Tibial artery (tissue), 4 donors: ENCODE measurements at places on chromosomes 2 and 18.
A peak's percentile ranks its signal among the peaks of the same experiment; 100 is the strongest.

DNA sequence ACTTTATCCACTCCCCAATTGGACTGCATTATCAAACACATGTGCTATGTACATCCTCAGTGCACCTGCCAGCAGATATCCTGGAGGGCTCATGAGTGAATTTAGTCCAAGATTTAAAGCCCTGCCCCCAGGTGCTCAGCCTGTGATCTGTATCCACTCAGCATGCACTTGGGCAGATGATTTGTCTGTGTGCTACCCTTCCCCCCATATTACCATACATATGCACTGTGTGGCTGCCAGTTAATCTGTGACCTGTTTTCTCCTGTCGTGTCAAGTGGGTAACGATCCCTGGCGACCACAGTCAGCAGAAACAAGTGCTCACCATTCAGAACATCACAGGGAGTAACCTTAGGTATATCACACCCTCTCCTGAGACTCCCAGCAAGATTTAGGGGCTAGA, 10.2 kb downstream of the NAGK start:
- H3K27ac ChIP-seq: no peak overlapping the region
- H3K4me1 ChIP-seq: no peaks in the 10 kb centered on the region
- no peak overlapping the region for H3K4me3 ChIP-seq
- DNase-seq: no peak
- peaks cover 45% of the 10 kb centered on the region for H3K36me3 ChIP-seq
- H3K27me3 ChIP-seq: no peaks in the 10 kb centered on the region

DNA sequence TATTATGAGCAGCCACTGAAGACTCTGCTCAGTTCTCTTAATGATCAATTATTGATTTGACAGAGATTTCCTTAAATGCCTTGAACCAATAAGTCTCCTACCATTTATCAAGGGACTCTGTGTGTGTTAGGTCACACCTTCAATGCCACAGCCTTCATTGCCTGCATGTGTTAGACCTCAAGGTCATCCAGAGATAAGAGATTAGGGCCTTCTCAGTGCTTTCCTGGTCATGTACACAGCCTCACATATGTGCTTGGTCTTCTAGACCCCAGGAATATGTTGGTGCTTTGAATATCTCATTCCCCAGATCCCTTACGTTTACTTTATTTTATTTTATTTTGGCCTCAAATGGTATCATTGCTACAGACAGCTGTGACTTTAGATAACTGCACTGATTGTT, 93.0 kb upstream of the CTAGE1 start:
- H3K4me3 ChIP-seq: no peak overlapping the region
- H3K4me1 ChIP-seq: no peaks in the 10 kb centered on the region
- no peaks in the 10 kb centered on the region for H3K36me3 ChIP-seq

DNA sequence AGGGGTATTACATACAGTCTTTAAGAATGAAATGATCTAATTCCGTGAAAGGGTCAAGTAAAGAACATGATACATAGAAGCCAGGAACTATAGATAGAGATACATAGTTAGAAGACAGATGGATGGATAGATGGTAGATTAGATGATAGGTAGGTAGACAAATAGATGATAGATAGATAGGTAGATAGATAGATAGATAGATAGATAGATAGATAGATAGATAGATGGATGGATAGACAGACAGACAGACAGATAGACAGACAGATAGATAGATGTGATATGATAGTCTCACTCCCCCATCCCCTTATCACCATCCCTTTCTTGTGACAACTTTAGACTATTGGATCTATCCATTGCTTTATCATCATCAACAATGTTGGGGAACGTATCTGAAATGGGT, 448.2 kb downstream of the METTL4 start:
- no peak for DNase-seq
- no peak overlapping the region for H3K4me3 ChIP-seq
- H3K36me3 ChIP-seq: no peaks in the 10 kb centered on the region

DNA sequence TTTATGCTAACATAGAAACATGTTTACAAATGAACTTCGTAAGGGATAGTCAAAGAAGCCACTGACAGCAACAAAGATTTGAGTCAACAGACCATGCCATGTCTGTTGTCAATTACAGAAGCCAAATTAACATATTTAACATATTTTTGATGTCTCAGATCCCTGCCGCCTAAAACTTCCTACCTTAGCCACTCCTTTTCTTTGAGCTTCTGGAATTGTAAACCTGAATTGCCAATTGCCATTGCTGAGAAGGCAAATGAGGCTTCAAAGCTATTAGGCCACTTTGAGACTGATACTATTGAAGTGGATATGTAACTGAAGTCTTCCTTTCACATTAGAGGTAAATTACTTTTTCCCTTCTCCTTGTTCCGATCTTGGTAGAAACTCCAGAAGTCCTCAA, 66.0 kb upstream of the DSEL start:
- H3K27me3 ChIP-seq: no peaks in the 10 kb centered on the region
- no peak overlapping the region for H3K27ac ChIP-seq
- no peaks in the 10 kb centered on the region for H3K36me3 ChIP-seq
- no peak overlapping the region for H3K4me3 ChIP-seq

DNA sequence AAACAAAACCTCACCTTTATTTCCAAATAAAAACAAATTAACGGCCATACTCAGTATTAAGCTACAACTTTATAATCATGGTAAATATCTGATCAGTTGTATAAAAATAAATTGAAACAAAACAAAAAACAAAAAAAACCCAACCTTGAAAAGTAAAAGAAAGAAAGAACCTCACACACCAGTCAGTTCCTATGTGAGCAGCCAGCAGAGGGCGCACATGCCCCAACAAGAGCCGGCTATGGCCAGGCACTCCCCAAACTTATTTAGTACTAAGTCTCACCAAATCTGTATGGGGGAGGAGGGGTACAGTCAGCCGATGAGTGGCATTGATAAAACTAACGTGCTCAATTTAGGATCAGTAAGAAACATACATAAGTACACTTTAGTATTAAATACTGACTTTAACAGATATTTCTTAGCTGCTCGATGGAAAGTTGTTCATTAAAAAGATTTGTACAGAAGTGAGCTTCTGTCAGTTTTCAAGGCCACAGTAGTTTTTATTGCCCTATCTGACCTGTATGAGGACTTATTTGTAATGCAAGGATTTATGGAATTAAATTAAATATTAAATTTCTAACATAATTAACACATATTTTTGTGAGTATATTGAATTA, 172.6 kb downstream of the TCF4 start:
- H3K4me3 ChIP-seq: no peak overlapping the region
- H3K36me3 ChIP-seq: no peaks in the 10 kb centered on the region
- no peaks in the 10 kb centered on the region for H3K27me3 ChIP-seq
- no peaks in the 10 kb centered on the region for H3K4me1 ChIP-seq
- H3K27ac ChIP-seq: no peak overlapping the region
- DNase-seq: peak; percentile 94

GRCh38 chr2:26214759-26215158, 29.7 kb downstream of the HADHA start:
- DNase-seq: no peak
- no peak overlapping the region for H3K4me3 ChIP-seq
- no peaks in the 10 kb centered on the region for H3K27me3 ChIP-seq
- peaks cover 64% of the 10 kb centered on the region for H3K36me3 ChIP-seq
- H3K27ac ChIP-seq: no peak overlapping the region

DNA sequence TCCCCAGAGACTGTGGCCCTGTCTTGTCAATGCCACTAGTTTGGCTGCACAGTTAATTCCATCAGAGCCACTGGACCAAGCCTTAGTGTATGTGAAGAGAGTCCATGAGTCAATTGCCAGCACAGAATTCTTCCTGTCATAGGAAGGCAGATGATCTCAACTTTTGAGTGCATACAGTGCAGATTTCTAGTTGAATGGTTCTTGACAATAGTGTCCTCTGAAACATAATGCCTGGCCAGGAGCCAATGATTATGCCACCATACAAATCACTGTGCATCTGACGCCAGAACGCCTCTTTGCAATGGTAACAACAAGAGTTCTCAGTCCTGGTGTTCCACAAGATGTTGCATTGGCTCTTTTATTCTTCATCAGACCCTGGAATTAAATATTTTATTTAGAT, 7.1 kb downstream of the NEUROD1 start:
- no peak overlapping the region for H3K4me3 ChIP-seq
- no peaks in the 10 kb centered on the region for H3K36me3 ChIP-seq
- DNase-seq: no peak
- no peaks in the 10 kb centered on the region for H3K4me1 ChIP-seq
- H3K27me3 ChIP-seq: no peaks in the 10 kb centered on the region

- peaks cover 14% of the 10 kb centered on the region for H3K36me3 ChIP-seq
- no peaks in the 10 kb centered on the region for H3K27me3 ChIP-seq
- H3K4me3 ChIP-seq: no peak overlapping the region
- no peak for DNase-seq
- H3K27ac ChIP-seq: no peak overlapping the region
These were observed 86.6 kb downstream of the ITGB1BP1 start for GRCh38 chr2:9336576-9337314.
